ENCODE measurements at places on chromosomes 16 and 17. TPM values are rescaled to one million over a fixed set of nuclear protein-coding genes. Genes with fewer than 3 reads are reported as not detected.

DNA sequence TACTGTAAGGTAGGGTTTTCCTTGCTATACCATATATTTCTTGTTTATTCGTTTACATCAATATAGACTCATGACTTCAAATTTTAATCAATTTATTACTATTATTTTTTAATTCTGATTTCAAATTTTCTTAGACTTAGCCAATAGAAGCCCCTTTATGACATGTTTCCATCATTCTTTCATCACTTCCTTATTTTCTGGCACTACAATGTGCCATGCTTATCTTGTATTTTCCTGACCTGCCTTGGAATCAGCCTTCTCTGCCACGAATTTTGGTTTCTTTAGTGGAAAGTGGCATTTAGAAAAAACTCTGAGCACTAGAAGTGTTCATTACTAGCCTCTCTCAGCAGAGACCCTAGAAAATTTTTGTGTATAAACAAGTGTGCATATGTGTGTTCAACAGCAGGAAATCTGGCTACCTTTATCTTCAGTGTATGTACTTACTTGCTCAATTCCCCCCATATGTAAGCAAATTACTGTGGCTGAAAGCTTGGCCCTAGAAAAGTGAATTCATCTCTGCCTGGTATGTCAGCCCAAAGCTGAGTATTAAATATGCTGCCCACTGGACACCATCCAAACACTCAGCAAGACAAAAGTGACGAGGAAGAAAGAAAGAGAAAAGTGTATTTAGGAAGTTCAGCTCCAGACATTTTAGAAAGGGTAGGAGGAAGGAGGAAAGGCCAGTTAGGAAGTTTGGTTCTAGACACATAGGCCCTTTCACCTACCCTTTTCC lies 4.0 kb downstream of the STXBP4 start:
- DNase-seq: no peak

The CA7 gene
- not detected for polyA plus RNA-seq

DNA sequence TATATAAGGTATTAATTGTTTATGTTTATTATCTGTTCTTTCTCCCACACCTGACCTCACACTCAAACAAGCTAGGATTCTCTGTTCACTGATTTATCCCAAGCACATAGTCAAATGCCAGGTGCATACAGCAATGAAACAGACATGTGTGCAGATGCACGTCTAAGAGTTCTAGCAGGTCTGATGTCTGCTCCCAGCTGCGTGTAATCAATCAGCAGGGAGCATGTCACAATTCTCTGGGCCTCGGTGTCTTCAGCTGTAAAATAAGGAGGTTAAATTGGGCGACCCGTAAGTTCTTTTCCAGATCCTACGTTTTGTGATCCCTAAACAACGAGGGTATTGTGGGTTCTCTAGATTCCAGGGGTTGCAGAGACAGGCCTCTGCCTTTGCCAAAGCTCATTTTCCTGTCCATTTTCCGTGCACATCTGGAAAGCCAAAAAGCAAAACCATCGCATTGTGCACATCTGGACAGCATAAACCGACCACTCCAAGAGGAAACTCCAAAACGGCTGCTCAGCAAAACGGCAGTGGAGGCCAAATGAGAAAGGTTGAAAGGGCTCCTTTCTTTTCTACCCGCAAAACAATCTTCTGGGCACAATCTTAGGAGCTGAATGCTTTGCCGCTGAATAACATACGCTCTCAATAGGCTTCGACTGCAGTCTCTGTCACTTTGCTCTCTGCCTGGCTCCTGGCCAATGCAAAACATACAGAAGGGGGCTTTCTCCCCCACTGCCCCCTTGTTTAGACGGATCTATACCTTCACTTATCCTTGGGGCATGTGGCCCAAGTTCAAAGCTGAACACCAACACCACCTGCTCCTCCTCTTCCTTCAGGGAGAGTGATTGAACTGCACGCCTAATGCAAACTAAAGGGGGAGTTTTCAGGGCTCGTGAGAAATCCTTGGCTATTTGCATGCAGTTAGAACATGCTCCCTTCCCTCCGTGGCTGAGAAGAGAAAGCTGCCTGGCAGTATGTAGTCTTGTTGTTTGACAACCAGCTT lies 426.3 kb downstream of the SLC39A11 start:
- no peak for DNase-seq

The CPHXL2 gene
- not detected for polyA plus RNA-seq

The C17orf67 gene
- polyA plus RNA-seq: 0.15 TPM

DNA sequence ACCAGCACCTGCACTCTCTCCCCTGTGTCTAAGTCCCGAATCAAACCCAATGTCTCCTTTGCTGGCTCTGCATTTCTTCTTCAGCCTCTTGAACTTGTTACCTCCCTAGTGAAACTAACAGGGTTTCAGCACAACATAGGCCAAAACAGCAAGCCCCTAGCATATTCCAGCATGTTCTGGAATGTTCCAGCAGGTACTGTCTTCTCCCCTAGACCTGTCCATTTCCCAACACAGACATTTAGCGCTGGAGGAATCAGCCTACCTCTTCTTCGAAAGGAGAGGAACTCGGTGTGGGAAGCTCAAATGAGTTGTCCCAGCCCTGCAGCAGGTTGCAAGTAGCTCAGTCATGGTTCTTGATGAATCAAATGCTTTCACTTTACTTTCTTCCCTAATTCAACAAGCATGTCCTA lies 47.1 kb downstream of the LITAF start:
- DNase-seq: no peak

The TMEM238L gene
- not detected for polyA plus RNA-seq

DNA sequence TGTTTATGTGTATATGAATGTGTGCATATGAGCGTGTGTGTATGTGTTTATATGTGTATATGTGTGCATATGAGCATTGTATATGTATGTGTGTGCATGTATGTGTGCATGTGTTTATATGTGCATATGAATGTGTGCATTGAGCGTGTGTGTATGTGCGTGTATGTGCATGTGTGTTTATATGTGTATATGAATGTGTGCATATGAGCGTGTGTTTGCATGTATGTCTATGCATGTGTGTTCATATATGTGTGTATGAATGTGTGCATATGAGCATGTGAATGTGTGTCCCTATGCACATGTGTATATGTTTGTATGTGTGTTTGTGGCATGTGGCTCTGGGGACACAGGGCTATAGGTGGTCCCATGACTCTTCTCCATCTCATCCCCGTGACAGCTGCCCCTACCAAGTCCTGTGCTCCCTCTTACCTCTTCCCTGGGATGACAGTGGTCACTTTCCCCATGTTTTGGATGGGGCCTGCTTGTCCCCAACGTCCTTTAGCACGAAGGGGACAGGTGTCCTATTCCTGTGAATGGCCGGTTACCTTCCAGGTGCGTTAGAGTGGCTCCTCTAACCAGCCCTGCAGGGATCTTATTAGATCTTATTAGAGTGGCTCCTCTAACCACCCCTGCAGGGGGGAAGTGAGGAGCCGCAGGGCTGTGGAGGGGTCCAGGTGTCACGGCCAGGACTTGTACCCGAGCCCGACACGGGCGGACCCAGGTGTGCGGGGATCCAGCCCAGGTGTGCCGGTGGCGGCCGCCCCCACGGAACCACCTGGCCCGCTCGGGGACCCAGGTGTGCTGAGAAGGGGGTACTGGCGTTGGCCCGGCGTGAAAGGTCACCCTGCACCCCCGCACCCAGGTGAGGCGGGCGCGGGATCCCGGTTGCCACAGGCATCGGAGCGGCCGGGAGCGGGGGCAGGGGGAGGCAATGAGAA lies 105.6 kb downstream of the SEC14L1 start:
- no peak for DNase-seq

GRCh38 chr16:81006211-81006812 lies 373 bp downstream of the CMC2 start:
- DNase-seq: no peak

All from naive B cell (primary cell).